ENCODE measurements at places on chromosomes 12 and 14. TPM values are rescaled to one million over a fixed set of nuclear protein-coding genes. Genes with fewer than 3 reads are reported as not detected.

DNA sequence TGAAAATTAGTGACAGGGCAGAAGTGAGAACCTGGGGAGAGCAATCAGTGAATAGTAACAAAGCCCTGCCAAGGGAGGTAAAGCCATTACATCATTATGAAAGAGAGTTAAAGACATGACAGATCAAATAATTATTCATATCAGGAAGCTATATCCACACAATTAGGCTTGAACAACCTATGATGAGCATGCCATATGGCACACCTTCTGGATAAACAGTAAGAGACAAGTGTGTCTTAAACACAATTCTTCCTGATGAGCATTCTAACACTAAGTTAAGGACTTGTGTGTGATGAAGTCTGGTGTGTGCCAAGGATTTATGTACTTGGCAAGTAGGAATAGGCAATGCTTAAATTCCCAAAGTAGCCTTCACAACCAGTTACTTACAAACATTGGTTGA is 76.1 kb downstream of the GALNT4 start:
- H3K27ac ChIP-seq, result no peak overlapping the region
- H3K4me3 ChIP-seq, result no peak overlapping the region
- peaks cover 32% of the 10 kb centered on the region for H3K36me3 ChIP-seq
- no peaks in the 10 kb centered on the region for H3K27me3 ChIP-seq
- DNase-seq, result no peak

- no peaks in the 10 kb centered on the region for H3K36me3 ChIP-seq
- peaks cover 6% of the 10 kb centered on the region for H3K27me3 ChIP-seq
- no peak overlapping the region for H3K4me3 ChIP-seq
- DNase-seq, result no peak
Observed at GRCh38 chr14:51552768-51553404, 98.8 kb upstream of the FRMD6 start.

GRCh38 chr14:73616831-73617230 is 4.5 kb downstream of the ACOT6 start:
- no peak overlapping the region for H3K4me3 ChIP-seq
- H3K4me1 ChIP-seq, result peaks cover 2% of the 10 kb centered on the region
- H3K27me3 ChIP-seq, result no peaks in the 10 kb centered on the region

- no peaks in the 10 kb centered on the region for H3K4me1 ChIP-seq
- DNase-seq, result no peak
- H3K27me3 ChIP-seq, result no peaks in the 10 kb centered on the region
- H3K27ac ChIP-seq, result no peak overlapping the region
- no peaks in the 10 kb centered on the region for H3K36me3 ChIP-seq
- no peak overlapping the region for H3K4me3 ChIP-seq
Observed at GRCh38 chr12:93889516-93890212, 212.5 kb downstream of the CRADD start.

- no peak overlapping the region for H3K4me3 ChIP-seq
- H3K27me3 ChIP-seq, result no peaks in the 10 kb centered on the region
- no peak overlapping the region for H3K27ac ChIP-seq
- no peak for DNase-seq
- peaks cover 22% of the 10 kb centered on the region for H3K4me1 ChIP-seq
Observed at GRCh38 chr12:96064966-96065365, 29.6 kb upstream of the LTA4H start.

DNA sequence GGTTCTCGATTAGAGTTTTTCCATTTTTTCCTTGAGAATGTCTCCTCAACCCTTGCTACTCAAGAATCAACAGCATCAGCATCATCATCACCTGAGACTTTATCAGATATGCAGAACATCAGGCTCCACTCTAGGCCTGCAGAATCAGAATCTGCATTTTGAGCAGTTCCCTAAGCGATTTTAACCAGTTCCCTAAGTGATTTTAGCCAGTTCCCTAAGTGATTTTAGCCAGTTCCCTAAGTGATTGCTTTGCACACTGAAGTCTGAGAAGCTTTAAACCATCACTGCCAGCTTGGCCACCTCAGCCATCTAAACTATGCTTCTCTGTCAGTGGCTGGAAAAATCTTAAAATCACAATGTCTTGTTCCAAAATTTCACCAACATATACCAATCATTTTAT is 29.4 kb upstream of the SLC38A1 start:
- no peak for DNase-seq
- H3K4me3 ChIP-seq, result no peak overlapping the region
- H3K27me3 ChIP-seq, result no peaks in the 10 kb centered on the region
- H3K27ac ChIP-seq, result no peak overlapping the region
- H3K36me3 ChIP-seq, result no peaks in the 10 kb centered on the region

GRCh38 chr12:2318286-2318685 is 265.5 kb downstream of the CACNA1C start:
- no peak overlapping the region for H3K27ac ChIP-seq
- no peak for DNase-seq
- H3K4me3 ChIP-seq, result no peak overlapping the region
- peaks cover 7% of the 10 kb centered on the region for H3K27me3 ChIP-seq
- no peaks in the 10 kb centered on the region for H3K4me1 ChIP-seq
- H3K36me3 ChIP-seq, result no peaks in the 10 kb centered on the region

DNA sequence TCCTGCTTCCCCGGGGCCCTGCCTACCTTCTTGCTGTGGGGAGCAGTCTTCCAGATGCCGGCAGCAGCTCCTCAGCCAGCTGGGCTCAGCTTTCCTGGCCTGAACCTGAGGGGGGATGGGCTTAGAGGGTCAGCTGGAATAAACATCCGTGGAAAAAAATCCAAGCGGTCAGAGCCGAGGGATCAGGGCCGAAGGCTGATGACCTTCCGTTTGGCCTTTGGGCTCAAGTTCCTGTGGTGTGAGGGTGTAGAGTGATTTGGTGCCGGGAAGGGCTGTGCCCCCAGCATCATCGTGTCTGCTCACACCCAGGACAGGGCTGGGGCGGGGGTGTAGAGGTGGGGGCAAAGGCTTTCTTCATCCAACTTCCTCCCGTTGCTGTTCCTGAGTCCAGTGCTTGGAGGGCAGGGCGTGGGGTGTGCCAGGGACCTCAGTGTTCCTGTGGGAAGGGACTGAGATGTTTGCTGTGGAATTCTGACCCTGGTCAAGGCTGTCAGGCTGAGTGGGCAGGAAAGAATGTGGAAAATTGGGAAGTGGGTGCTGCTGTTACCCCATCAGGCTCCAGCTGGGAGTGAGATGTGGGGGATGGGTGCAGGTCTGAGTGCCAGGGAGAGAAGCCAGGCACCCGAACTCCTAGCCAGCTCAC is 2.6 kb downstream of the SMIM41 start:
- peaks cover 9% of the 10 kb centered on the region for H3K36me3 ChIP-seq
- no peak overlapping the region for H3K27ac ChIP-seq
- H3K27me3 ChIP-seq, result peaks cover 2% of the 10 kb centered on the region
- peaks cover 9% of the 10 kb centered on the region for H3K4me1 ChIP-seq
- DNase-seq, result no peak

DNA sequence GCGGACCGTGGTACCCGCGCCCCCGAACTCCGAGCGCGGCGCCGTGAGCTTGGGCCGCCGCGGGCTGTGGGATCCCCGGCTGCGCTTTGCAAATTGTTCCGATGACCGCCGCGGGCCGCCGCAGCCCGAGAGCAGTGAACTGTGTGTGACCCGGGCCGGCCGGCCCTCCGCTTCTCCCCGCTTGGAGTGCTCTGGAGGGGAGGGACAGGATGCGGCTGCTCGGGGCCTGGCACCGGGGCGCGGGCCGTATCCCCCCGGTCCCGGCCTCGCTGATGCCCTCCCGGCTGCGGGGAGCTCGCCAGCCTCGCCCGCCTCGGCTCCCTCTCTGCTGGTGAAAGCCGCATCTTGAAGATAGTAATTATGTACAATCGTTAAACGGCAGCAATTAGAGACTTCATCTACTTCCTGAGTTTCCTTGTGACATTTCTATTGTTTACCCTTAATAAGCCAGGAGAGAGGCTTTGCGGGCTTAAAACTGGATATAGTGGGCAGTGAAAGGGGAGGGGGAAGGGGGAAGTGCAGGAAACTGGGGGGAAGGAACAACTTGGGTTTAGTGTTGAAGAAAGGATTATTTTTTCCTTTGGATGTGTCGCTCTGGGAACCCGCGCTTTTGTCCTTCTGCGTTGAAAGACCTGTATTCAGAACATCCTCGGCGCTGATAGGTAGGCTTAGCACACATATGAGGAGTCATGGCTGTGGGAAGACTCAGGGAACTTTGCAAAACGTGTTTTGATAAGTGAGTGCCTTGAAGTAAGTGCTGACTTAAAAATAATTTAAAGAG is 1.2 kb downstream of the PELI2 start:
- H3K4me3 ChIP-seq, result peak overlapping the region; percentile 80
- peaks cover 15% of the 10 kb centered on the region for H3K27me3 ChIP-seq

DNA sequence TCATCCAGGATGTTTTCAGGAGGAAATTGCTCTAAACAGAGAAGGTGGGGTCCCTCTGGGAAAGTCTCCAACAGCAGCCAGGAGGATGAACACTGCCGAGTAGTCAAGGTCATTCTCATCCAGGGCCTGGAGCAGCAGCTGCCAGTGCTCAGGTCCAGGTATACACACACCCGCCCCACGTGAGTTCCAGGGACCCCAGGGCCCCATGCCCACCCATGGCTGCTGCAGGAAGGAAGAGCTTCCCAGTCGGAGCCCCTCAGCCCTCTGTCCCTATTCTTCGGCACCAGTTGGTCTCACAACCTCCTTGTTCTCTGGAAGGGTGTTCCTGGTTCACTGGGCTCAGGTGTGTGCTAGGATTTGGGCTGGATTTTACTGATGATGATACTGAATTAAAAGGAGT is 72.7 kb downstream of the ACTN1 start:
- H3K27me3 ChIP-seq, result no peaks in the 10 kb centered on the region
- peaks cover 73% of the 10 kb centered on the region for H3K36me3 ChIP-seq
- DNase-seq, result no peak
- peaks cover 19% of the 10 kb centered on the region for H3K4me1 ChIP-seq
- no peak overlapping the region for H3K4me3 ChIP-seq

GRCh38 chr12:28175098-28175589 is 15.1 kb upstream of the CCDC91 start:
- no peak for DNase-seq
- no peak overlapping the region for H3K27ac ChIP-seq
- H3K27me3 ChIP-seq, result no peaks in the 10 kb centered on the region

- no peak overlapping the region for H3K27ac ChIP-seq
- H3K4me3 ChIP-seq, result no peak overlapping the region
- H3K4me1 ChIP-seq, result peaks cover 4% of the 10 kb centered on the region
- no peaks in the 10 kb centered on the region for H3K36me3 ChIP-seq
Observed at GRCh38 chr12:52539083-52539820, 13.7 kb downstream of the KRT71 start.

DNA sequence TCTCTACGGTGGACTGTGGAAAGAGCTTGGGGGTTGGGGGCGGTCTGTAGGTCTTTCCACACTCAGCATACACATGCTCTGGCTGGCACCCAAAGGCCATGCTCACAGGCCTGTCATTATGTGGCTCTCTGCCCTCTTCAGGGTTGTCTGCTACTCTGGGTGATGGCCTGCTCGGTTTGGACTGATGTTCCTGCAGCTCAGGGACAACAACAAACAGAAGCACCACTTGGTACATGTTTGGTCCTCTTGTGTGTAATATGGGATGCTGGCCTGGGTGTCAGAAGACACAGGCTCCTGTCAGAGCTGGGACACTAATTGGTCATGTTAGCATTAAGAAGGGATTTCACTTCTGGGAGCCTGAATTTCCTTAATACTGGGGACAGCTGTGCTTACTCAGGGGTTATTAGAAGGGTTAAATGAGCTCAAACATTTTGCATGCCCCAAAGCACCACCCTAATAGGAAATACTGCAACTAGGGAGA is 32.7 kb upstream of the SELPLG start:
- H3K27me3 ChIP-seq, result no peaks in the 10 kb centered on the region
- no peak overlapping the region for H3K4me3 ChIP-seq
- H3K36me3 ChIP-seq, result no peaks in the 10 kb centered on the region
- DNase-seq, result no peak

GRCh38 chr12:23446746-23447145 is 502.7 kb downstream of the SOX5 start:
- no peak overlapping the region for H3K27ac ChIP-seq
- no peaks in the 10 kb centered on the region for H3K27me3 ChIP-seq
- no peaks in the 10 kb centered on the region for H3K4me1 ChIP-seq

DNA sequence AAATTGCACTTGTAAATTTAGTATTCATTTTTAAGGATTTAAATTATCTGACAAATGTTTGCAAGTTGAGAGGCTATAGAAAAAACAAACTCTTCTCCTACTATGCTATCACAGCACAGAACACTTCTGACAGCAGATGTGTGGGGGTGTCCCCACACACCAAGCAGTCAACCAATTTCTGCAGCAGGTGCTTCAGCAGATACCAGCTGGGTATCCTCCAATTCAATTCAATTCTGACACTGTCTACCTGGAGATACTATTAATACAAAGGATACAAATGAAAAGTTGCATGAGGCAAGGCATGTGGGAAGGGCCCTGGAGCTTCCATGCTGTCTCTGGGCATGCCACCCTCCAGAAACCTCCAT is 35.1 kb downstream of the PCNX1 start:
- DNase-seq, result no peak
- no peaks in the 10 kb centered on the region for H3K27me3 ChIP-seq
- H3K27ac ChIP-seq, result peak overlapping the region; percentile 28
- H3K4me3 ChIP-seq, result no peak overlapping the region

GRCh38 chr12:112347581-112347982 is 34.6 kb downstream of the HECTD4 start:
- no peaks in the 10 kb centered on the region for H3K36me3 ChIP-seq
- DNase-seq, result peak; percentile 27
- no peaks in the 10 kb centered on the region for H3K27me3 ChIP-seq

GRCh38 chr12:45768194-45768593 is 38.7 kb downstream of the ARID2 start:
- H3K4me1 ChIP-seq, result peaks cover 42% of the 10 kb centered on the region
- H3K27me3 ChIP-seq, result no peaks in the 10 kb centered on the region
- no peak for DNase-seq
- peaks cover 31% of the 10 kb centered on the region for H3K36me3 ChIP-seq
- H3K27ac ChIP-seq, result no peak overlapping the region

GRCh38 chr14:79629411-79630287 is 581.7 kb downstream of the DIO2 start:
- no peaks in the 10 kb centered on the region for H3K4me1 ChIP-seq
- no peak overlapping the region for H3K4me3 ChIP-seq
- no peak overlapping the region for H3K27ac ChIP-seq

DNA sequence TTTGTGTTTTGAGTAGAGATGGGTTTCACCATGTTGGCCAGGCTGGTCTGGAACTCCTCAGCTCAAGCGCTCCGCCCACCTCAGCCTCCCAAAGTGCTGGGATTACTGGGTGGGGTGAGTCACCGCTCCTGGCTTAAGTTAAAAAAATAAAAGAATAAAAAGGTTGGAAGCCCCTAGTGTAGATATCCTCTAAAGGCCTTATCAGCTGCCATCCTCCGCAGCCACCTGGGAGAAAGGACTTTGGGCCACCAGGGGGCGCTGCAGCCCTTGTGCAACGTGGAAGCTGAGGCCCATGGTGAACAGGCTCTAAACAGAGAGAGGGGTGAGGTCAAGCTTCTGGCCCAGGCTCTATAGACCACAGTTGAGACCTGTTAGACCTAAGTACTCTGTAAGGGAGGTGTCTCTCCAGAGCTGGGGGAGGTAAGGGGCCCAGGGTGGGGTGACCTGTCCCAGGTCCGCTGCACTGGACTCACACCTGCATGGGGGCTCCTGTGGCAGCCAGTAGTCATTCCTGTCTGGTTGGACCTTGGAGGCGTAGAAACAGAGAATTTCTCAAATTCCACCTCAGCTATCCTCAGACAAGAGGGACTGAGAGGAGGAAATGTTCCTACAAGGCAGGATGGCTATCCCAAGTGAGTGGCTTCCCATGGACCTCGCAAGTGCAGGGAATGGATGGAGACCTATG is 14.0 kb upstream of the RACGAP1 start:
- no peaks in the 10 kb centered on the region for H3K36me3 ChIP-seq
- peaks cover 20% of the 10 kb centered on the region for H3K4me1 ChIP-seq
- H3K27ac ChIP-seq, result no peak overlapping the region
- no peak overlapping the region for H3K4me3 ChIP-seq

Gene CCDC184
- total RNA-seq, result 0.34 TPM

Gene ATP23
- 16.7 TPM for total RNA-seq

Gene RNASE3
- not detected for total RNA-seq

Gene POTEG
- total RNA-seq, result not detected

Gene GPR132
- total RNA-seq, result 15.1 TPM

Gene PTPRB
- total RNA-seq, result not detected

Gene DCAF5
- total RNA-seq, result 34.3 TPM

Gene DHRS2
- total RNA-seq, result 3.5 TPM

Gene MSRB3
- total RNA-seq, result not detected

Gene CDH24
- 0.69 TPM for total RNA-seq
